Stimulated activated CD8-positive, alpha-beta memory T cell treated with anti-CD3 and anti-CD28 coated beads, Interleukin-4, amount 100 ng/mL, for 4 hours (primary cell): ENCODE measurements at places on chromosomes 6 and 20.

DNA sequence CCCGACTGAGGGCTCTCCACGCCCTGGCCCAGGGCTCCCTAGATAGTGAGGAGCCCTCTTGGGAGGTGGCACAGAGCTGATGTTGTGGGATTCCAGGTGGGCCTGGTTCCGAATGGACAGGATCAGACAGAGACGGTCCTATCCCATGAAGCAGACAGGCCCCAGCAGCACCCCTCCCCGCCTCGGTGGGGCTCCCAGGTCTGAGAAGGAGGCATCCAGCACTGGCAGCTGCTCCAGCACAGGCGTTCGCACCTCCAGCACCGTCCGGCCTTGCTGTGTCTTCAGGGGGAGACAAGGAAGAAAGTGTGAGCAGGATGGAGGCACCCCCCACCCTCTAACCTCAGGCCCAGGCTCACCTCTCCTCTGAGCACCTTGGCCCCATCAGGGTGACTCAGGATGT lies 28.7 kb downstream of the COL11A2 start:
- no peak for DNase-seq

- no peak for DNase-seq
Measured at GRCh38 chr6:159193923-159194322, 24.7 kb downstream of the FNDC1 start.

DNA sequence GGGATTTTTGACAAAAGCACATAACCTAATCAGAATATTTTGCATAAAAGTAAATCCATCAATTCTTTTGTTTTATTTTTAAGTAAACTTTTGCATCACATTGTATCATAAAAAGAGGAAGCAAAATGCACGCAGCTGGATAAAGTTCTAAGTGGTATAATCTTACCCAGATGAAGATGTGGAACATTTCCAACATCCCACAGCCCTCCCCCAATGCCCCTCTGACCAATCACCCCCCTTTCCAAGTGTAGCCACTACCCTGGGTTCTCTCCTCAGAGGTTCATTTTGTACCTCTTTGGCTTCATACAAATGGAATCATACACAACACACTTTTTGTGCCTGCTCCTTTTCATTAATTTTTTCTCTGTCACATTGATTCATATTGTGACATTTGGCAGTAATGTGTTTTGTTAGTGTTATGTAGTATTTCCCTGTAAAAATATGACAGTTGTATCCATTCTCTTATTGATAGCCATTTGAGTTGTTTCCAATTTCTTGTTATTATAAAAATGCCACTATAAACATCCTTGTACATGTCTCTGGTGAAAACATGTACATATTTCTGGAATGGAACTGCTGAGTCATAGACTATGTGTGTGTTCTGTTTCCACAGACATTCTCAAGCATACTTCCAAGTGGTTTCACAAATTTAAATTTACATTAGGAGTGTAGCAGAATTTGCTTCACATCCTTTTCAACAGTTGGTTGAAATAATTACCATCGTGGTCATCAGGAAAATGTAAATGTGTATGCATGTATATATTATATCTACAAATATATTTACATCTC lies 92.9 kb upstream of the SYNDIG1 start:
- no peak for DNase-seq

GRCh38 chr6:41488433-41489119 lies 57.6 kb upstream of the FOXP4 start:
- no peak for DNase-seq

- no peak for DNase-seq
Measured at GRCh38 chr6:39425346-39426072, 103.0 kb upstream of the KCNK16 start.

DNA sequence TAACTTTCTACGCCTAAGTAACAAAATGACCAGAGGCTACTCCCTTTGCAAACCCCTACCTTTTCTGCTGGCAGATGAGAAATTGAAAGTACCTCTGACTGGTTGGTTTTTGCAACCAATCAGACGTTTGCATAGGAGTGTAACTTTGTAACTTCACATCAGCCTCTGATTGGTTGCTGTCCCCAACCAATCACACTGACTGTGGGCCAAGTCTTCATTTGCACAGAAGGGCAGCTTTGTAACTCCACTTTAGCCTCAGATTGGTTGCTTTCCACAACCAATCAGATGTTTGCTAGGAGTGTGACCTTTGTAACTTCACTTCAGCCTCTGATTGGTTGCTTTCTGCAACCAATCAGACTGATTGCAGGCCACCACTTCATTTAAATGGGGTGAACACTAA lies 89.1 kb downstream of the ME1 start:
- DNase-seq: no peak

- DNase-seq: no peak
Measured at GRCh38 chr20:1775117-1775516, 117.5 kb upstream of the SIRPG start.

DNA sequence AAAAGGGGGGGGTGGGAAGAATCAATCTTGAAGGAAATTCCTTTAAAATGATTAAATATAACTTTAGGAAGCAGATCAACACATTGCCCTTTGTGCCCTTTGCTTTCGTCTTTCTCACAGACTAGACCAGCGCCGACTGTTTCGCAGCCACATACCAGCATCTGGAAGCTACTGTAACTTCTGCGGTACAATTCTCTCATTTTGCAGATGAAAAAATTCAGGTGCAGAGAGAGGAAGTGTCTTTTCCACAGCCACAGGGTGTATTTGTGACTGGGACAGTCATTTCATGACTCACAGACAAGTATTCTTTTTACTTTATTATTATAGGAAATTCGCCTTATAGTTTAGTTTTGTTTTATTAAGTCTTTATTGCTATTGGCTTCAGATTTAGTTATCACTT lies 84.2 kb downstream of the UST start:
- no peak for DNase-seq

DNA sequence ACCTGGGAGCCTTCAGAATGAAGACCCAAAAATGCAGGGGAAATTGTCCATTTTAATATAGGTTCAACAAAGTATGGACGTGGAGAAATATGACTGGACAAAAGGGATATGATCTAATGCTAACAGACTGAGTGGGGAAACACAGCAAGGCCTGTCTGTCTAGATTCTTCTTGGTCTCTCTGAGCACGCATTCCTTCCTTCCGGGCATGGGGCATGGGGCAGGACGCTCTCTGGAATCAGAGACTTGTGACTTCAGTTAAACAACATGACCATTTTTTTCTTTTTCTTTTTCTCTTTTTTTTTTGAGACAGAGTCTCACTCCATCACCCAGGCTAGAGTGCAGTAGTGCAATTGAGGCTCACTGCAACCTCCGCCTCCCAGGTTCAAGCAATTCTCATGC lies 31.9 kb downstream of the ZBTB2 start:
- no peak for DNase-seq

- DNase-seq: no peak
Measured at GRCh38 chr6:26359765-26360164, 5.2 kb upstream of the BTN3A2 start.

GRCh38 chr6:44133981-44134711 lies 6.8 kb downstream of the TMEM63B start:
- DNase-seq: no peak

DNA sequence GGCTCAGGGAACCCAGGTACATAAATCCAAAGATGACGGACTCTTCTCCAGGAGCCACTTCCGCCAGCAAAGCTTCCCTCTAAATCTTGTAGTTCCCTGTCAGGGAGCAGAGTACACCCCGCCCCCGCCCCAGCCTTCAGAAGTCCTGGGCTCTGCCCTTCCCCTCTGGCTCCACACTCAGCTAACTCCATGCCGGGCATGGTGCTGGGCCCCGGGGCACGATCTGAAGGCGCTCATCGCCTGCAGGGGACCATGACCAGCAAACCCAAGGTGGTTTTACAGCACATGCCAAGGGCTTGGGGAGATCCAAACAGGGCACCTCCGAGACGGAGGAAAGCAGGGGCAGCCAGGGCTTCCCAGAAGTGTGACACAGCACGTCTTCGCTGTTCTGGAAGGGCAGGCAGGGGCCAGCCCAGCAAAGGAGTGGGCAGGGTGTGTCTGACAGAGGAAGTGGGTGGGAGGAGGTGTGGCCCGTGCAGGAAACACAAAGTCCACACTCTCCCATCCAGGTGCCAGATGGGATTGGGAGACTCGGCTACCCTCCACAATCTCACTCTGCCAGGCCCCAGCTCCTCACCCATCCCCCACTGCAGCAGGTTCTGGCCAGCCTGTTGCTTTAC lies 41.6 kb upstream of the SLC22A2 start:
- DNase-seq: no peak

DNA sequence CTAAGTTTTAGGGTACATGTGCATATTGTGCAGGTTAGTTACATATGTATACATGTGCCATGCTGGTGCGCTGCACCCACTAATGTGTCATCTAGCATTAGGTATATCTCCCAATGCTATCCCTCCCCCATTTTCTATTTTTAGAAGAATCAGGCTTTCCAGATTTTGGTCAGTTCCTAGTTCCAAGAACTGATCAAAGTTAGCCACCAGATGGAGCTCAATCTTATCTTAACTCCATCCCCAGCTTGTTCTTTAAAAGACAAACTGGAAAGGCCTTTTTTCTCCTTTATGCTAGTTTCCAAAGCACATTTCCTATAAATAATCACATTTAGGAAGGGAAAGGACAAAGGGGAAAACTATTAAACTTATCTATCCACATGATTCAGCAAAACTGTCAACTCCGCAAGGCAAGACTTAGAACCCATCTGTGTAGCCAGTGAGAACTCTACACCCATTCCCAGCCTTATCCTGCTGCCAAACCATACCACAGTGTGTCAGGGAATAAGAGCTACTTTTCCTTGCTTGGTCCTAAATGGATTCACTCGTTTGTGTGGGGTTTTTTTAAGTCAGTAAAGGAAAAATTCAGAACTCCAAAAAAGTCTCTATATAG lies 22.8 kb upstream of the KHDC1 start:
- no peak for DNase-seq

GRCh38 chr6:19836799-19837510 lies at the start of gene ID4:
ID4 (plus strand) TSS chr6:19837370; CDS start chr6:19837755, 385 bp downstream.
- DNase-seq: no peak

- DNase-seq: no peak
Measured at GRCh38 chr6:41373919-41374617, 38.7 kb downstream of the NCR2 start.

DNA sequence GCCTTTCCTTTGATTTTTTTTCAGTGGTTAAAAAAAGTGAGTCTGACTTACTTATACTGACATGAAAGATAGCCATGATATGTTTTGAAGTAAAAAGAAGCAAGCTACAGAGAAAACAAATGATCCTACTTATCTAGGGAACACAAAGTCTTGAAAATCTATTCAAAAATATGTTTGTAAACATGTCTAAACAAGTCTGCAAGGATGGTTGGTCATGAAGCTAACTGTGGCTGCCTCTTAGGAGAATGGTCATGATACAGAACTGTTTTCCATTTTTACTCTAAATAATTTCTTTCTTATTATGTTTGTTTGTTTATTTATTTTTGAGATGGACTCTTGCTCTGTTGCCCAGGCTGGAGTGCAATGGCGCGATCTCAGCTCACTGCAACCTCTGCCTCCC lies 21.5 kb downstream of the FERMT1 start:
- no peak for DNase-seq

- peak; percentile 29 for DNase-seq
Measured at GRCh38 chr20:3710703-3711483, 1.5 kb downstream of the SIGLEC1 start.

DNA sequence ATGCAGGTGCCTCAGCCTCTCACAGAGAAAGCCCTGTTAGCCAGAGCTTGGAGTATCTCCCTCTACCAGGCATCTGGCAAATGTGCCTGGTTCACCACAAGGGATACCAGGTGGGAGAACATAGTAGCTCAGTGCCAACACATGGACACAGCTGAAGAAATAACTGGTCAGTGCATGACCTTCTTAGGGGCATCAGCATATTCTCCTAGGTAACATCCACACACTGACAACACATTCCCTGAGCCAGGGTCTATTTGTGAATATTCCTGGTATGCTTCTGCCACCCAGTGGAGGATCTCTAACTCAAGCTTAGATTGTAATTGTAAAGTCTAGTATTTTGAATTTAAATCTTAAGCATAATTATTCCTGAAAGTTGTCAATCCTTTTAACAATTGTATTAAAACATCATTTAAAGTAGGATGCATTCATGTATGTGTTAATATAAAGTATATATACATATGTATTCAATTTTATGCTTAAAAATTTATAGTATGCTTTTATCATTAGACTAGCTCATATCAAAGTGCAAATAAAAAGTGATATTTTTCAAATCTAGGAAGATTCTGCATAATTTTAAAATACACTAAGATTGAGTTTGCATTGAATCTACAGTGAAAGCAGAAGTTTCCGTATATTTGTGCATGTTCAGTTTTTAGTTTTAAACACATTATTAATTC lies 45.3 kb upstream of the COL21A1 start:
- DNase-seq: no peak

- no peak for DNase-seq
Measured at GRCh38 chr6:150254770-150255169, 111.9 kb downstream of the PPP1R14C start.

- no peak for DNase-seq
Measured at GRCh38 chr20:32282461-32282860, 5.0 kb downstream of the KIF3B start.

- DNase-seq: peak; percentile 57
Measured at GRCh38 chr20:57392512-57393271, 1.5 kb downstream of the RBM38 start.

DNA sequence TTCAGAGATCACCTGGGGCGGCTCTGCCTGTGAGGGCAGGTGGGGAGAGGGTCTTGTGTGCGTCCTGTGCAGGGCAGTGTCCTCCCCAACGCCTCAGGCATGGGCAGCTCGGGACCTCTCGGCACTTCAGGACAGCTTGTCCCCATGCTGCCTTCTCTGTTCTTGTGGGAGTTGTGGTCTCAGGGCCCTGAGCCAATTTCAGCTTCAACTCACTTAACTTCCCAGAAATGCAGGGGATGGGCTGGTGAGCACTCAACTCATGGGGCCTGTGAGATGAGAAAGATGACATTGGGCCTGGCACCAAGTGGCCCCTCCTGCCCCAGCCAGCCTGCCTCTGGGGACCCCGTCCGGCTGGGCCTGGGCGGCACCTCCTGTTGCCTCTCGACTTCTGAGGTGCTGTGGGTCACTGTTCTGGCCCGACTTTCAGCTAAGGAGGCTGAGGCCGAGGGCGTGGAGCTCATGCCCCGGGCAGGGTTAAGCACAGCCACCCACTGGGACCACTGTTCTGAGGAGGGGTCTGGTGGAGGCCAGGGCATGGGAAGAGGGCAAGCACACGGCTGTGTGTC lies 6.7 kb downstream of the RGS19 start:
- no peak for DNase-seq
